ENCODE measurements at places on chromosomes 2 and 18.

DNA sequence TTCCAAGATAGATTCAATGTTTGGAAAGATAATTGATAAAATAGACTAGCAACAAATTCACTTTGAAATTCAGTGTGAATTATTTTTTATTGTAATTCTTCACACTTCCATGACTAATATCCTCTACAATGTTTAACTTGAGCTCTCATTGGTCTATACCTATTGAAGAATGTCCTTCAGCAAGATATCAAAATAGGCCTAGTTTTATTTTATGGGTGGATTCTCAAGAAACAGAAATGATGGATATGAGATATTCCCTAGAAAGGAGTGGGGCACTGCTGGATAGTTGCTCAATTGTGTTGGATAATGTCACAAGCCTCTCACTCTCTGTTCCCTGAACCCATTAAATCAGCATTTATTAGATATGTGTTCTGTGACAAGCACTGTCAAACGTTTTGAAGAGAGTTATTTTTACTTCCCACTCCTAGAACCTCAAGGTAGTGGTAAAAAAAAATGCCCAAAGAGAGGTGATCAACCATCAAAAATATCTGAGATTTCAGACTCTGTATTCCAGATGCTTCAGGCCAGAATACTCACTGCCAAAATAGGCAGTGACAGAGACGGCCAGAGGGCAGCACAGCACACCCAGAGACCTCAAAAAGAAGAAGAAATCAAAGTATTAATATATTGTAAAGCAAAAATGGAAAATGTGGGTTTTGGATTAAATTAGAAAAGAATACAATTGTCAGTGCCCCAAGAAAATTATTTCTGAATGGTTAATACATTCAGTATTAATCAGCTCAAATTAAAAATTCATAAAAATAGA lies 87.5 kb downstream of the TRIB2 start:
- DNase-seq = no peak

DNA sequence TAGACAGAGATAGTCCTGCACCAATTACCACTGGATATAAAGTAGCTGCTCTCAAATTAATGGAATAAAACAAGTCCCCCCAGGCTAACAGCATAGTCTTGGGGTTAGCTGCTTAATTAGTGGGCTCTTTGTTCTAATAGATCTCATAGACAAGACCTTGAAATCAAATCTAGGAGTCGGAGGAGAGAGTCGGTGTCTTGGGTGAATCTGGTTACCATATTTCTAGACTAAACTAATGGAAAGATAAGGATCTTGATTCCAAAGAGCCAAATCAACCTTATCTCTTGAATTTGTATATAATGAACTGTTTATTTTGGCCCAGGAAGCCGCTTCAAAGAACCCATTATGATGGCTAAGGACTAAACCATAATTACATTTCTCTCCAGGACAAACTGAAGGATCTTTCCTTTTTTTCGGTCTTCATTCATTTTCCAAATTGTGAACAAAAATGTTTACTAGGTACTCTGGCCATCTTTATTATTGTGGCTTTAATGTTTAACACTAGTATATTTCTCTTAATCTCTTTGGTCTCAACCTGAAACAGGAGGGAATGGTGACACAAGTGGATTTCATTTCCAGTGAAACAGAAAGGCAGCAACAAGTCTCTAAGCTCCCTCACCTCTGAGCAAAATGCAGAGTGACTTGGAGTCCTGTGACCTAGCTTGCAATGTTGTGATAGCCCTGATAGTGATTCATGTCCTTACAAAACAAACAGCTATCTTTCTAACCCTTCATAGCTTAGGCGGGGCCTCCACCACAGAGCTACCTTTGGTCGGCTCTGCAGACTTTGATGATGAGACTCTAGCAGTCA lies 137.9 kb upstream of the PARD3B start:
- no peak for DNase-seq

DNA sequence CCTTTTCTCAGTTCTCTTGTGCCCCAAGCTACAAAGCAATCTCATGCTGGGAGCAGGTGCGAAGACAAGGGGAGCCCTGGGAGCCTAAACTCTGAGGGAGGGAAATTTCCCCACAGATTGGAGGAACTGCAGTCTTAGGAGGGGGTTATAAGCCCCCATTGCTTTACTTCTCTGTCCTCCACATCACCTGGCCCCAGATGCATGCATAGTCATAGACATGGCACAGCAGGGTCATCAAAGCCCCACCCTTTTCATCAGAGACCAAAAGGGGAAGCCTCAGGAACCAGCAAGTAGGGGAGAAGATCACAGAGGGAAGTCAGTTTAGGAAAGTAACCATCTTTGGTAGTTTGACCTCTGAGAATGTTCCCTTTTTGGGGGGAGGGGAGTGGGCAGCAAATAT lies 33.7 kb downstream of the LANCL1 start:
- DNase-seq = no peak

GRCh38 chr2:233082931-233083755 lies 23.0 kb downstream of the INPP5D start:
- DNase-seq = no peak

DNA sequence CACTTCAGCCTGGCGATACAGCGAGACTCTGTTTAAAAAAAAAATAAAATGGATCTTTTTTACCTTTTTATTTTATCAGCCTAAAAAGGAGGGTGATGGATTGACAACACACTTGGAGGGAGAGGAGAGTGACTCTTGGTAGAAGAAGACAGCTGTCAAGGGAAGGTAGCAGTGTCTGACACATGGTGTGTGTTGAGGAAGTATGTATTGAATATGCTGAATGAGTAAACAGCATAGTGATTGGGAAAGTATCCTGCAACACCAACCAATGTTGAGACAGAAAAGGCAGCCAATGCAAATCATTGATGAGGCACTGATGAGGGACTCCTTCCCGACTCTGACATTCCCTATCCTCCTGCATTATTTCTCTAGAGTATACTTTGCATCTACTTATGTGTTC lies 306.4 kb downstream of the LPIN1 start:
- DNase-seq = no peak
